Muscle of leg (tissue), 16 donors: ENCODE measurements at places on chromosomes 13 and 19.
A peak's percentile ranks its signal among the peaks of the same experiment; 100 is the strongest.

DNA sequence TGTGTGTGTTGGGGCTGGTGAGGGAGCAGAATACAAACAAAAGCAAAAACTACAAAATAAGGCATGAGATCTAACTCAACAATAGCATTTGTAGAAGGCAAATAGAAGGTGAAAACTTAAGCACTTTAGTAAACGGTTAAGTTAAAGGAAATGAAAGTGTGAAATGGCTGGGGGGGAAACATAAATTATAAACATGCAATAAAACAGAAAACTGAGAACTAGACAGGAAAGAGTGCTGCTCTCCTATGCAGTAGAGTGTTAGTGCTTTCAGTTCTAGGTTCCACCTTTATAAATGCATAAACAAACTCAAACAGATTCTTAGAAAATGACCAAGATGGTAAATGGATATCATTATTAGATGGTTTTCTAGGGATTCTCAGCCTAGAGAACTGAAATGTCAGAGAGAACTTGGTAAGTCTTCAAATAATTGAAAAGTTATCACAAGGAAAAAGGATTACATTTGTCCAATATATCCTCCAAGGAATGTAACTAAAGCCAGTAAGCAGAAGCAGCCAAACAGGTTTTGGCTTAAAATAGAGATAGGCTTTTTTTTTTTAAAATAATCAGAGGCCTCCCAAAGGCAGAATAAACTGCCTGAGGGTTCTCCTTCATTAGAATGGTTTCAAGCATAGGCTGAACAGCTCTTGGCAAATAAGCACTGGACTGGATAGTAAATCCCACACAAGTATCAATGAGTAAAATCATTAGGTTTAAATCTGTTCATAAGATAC, 23.3 kb downstream of the RBM26 start:
- DNase-seq, result peak; percentile 71

GRCh38 chr13:99396446-99396845, 89.2 kb upstream of the GPR183 start:
- DNase-seq, result no peak

DNA sequence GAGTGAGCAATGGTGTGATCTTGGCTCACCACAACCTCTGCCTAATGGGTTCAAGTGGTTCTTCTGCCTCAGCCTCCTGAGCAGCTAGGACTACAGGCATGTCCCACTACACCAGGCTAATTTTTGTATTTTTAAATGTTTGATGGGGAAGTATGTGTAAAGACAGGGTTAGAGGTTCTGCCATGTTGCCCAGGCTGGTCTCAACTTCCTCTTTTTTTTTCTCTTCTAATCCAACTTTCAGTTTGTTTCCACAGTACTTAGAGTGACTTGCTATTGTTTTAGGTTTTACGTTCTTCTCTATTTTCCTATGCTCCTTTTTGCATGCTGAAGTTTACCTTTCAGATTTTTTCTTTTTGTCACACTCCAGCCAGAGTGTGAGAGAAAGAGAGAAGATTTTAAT, 1433.0 kb downstream of the UQCRFS1 start:
- no peak for DNase-seq

DNA sequence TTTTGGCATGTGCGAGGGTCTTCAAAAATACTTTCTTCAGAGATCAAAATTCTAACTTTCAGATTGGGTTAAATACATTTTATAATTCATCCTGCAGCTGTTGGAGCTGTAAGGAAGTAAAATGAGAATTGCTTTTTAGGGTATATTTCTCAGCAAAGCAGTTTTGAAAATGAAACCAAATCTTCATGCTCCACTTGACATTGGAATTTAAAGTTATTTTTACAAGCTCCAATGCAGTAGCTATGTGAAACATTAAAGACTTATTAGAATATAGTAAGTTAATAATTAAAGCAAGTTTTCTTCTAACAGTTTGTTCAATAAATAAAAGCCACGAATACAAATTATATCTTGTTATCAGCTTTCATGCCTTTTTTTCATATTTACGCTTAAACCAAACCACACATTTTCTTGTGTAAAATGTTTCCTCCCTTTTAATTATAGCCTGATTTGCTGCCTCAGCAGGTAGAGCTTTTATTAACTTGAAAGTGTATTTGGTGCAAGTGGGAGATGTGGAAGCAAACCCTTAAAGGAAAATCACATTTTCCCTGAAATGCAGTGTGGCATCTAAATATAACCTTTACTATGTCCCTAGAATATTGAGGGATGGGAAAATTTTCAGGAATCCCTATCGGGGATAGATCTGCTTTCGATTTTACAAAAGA, 12.4 kb upstream of the MICU2 start:
- DNase-seq, result no peak

- DNase-seq, result no peak
These were observed 97.2 kb downstream of the SUCLA2 start for GRCh38 chr13:47903836-47904235.

GRCh38 chr13:113354831-113355610, 8.9 kb downstream of the GRTP1 start:
- DNase-seq, result no peak

DNA sequence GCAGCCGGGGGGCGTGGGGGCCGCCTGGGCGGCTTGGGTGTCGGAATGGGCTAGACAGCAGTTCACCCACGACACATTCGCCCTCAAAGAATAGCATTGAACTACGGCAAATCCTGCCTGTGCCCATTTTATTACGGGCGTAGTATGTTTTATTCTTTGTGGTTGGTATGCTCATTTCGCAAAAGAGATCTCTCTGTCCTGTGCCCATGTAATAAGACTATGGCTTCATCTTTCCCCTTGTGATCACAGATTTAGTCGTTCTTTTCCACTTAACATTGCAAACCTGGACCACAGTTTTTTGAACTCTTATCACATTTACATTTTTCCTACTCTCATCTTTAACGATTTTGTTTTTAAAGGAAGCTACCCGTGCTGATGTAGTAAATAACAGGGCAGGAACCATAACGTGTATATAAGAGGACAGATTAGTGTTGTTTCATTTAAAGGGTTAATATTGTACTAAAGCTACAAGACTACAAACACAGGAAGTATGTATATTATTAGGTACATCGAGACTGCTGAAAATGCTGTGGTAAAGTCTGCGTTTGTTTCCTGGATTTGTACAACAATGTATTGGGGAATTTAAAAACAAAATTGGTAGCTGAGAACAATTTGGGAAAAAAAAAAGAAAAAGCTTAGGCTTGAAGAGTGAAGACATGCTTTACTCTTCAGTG, 3.2 kb upstream of the MYCBP2 start:
- peak; percentile 32 for DNase-seq

DNA sequence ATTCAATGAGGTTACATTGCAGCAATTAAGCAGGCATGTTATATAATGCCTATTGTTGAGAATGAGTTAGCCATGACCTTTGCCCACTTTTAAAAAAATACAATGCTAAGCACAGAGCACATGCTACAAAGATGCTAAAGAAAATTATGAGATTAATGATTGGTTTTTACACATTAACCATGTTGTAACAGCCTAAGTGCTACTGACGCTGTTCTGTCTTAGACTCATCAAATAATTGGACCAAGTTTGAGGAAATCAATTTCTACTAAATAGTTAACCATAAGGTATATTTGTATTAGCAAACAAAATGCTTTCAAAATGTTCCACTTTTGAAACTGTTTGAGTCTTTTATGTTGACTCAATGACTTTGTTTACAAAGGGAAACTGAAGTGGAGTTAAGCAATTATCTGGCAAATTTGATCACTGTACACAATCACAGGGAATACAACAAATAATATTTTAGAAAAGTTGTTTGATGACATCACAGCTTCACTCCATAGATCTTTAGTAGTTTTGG, 14.3 kb downstream of the MIR17HG start:
- no peak for DNase-seq

- DNase-seq, result no peak
These were observed 18.9 kb downstream of the RCBTB1 start for GRCh38 chr13:49566461-49566860.

GRCh38 chr13:97520866-97521265, 86.9 kb downstream of the RAP2A start:
- DNase-seq, result no peak

DNA sequence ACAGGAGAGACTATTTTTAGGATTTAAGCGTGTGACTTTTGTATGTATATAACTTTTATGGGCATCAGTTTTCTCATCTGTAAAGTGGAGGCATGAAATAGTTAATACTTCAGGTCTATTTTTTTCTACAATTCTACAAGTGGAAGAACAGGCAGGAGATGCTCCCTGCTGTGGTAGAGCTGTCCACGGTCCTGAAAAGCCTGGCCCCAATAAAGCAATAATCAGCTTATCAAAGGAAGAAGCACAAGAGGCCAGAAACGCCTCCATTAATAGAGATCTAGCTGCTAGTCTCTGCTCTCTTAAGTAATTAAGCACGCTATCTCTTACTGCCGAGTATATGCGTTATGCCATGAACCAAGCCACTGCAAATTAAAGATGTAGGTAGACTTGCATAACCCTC, 28.0 kb upstream of the WASF3 start:
- DNase-seq, result peak; percentile 83

- peak; percentile 85 for DNase-seq
These were observed 169.4 kb upstream of the CSNK1A1L start for GRCh38 chr13:37274569-37275497.

DNA sequence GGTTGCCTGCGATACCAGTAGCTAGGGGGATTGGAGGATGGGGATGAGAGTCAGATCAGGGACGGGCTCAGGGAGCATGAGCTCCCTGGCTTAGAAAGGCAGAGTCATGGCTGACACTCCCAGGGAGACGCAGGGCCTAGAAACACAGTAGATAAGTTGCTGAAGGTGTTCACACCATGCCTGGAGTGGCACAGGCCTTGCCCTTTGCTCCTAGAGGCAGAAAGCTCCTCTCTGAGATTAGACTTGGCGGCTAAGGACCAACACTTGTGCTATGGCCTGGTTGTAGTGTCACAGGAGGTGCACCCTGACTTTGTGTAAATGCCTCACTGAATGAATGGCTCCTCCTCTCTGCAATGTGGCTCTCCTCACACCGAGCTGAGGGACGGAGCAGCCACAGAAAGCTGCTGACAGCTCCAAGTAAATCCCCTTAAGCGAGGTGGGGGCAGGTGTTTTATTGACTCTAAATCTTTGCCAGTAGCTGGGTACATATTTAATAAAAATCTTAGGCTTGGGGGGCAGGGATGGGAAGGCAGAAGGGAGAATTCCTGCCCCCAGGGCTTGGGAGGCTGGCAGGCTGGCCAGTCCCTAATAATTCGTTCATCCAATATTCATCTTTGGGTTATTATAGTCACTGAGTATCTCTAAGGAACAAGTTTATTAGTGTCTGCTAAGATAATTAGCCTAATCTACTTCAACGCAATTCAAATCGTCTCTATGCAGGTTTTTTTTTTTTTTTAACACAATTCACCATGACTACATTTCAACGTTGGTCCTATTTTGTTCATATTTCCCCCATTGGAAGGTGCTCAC, 54.9 kb downstream of the SIAH3 start:
- DNase-seq, result no peak

- peak; percentile 49 for DNase-seq
These were observed 12.6 kb upstream of the CSNK1A1L start for GRCh38 chr13:37118016-37118415.

DNA sequence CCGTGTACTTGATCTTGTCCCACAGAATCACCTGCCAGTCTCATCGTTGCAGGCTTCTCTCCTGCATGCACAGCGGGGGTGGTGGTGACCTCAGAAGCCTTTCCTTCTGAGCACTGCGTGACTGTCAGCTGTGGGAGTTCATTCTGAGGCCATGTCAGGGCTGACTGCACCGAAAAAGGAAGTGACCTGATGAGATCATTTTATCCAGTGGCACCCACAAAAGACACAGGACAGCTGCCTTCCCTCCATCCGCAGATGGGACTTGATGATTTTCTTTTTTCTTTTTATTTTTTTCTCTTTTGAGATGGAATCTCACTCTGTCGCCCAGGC, 89.7 kb downstream of the RAB20 start:
- peak; percentile 87 for DNase-seq

DNA sequence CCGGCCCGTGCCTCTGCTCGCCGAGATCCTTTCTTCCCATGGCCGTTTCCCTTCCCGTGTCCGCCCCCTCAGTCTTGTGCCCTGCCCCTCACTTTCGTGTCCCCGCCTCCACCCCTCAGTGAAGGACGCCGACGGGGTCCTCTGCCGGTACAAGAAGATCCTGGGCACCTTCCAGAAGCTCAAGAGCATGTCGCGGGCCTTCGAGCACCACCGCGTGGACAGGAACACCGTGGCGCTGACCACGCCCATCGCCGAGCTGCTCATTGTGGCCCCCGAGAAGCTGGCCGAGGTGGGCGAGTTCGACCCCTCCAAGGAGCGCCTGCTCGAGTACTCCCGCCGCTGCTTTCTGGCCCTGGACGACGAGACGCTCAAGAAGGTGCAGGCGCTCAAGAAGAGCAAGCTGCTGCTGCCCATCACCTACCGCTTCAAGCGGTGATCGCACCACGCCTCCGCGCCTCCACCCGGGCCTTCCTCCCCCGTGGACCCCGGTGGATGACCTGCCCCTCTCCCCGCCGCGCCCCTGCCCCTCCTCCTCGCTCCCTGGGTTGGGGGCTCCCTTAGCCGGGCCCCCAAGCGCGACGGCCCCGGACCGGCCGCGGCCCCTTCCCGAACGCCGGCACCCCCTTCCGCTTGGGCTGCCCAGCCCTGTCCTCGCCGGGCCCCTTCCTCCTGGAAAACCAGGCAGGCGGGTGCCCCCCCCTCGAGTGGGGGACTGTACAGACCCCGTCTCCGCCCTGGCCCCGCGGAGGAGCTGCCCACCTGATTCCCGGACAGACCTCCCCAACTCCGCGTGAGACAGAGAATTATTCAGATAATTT, 2.3 kb upstream of the U2AF2 start:
- DNase-seq, result peak; percentile 56

GRCh38 chr19:52248241-52248640, 21.1 kb upstream of the ZNF766 start:
- DNase-seq, result peak; percentile 89

DNA sequence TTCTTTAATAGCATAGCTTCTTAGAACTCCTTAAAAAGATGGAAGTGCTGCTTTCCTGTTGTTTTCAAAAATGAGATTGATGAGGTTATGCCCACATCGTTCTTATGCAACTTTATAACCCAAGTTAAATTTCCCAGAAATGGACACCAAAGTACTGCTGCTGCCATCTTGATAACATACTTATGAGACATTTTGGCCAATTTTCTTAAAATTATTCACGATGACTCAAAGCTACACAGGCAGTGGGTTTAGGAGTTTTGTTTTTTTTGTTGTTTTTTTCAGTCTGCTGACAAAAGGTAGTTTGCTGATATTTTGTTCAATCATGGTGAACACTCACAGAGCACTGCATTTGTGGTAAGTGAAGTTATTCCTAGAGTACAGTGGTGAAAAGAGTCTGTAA, 54.9 kb upstream of the RFC3 start:
- DNase-seq, result no peak

GRCh38 chr19:18233224-18233825, 7.1 kb upstream of the PDE4C start:
- no peak for DNase-seq

DNA sequence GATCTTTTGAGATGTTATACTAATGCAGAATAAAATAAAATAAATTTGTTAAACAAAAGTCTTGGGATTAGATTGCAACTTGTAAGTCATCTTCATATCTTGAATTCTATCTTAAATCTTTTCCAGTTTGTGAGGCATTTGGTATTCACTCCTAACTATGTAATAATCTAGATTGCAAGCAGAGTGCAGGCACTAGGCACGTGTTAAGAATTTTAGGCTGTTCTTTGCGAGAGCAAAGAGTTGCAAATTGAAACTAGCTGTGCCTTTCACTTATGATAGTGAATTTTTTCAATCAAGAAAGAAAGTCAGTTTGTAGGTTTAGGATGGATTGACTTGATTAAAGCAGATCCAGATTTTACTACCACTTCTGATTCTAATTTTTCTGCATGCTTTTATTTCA, 264.1 kb upstream of the SPRY2 start:
- peak; percentile 52 for DNase-seq

- DNase-seq, result peak; percentile 3
These were observed 255.0 kb upstream of the SLITRK1 start for GRCh38 chr13:84137292-84137691.

GRCh38 chr19:41328157-41328841, 18.3 kb downstream of the CCDC97 start:
- peak; percentile 42 for DNase-seq
